ENCODE measurements at places on chromosomes 11 and 22.

DNA sequence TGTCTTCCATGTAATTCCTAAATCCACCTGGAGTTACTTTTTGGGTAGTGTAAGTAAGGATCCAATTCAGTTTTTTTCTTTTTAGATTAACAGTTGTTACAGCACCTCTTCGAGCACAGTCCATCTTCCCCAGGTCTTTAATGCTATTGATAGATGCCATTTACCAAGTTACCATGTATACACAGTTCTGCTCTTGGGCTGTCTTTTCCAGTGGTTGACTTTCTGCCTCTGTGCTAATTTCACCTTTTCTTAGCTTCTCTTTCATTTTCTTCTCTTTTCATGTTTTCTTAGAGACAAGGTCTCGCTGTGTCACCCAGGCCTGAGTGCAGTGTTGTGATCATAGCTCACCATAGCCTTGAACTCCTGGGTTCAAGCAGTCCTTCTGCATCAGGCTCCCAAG lies 12.0 kb downstream of the ATXN10 start:
- DNase-seq: no peak

GRCh38 chr11:85945788-85946187 lies 90.6 kb downstream of the CCDC83 start:
- DNase-seq: no peak

DNA sequence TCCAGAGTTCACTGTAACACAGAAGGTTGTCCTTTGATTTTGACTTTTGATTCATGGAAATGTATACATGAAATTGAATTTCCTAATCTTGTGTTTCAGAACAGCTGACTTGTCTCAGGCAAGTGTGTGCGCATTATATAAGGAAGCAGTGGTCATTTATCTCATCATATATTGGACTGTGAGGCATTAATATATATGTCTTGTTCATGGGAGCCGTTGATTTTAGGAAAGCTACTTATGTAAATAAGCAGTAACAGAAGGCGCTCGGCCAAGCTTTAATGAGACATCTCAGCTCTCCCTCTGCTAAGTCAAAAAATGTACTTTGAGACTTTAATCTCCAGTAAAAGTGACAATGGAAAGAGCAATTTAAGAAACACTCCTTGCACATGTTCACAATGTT lies 100.5 kb downstream of the PDHX start:
- no peak for DNase-seq

- no peak for DNase-seq
Observed at GRCh38 chr22:48974443-48975315, 853.0 kb downstream of the BRD1 start.

DNA sequence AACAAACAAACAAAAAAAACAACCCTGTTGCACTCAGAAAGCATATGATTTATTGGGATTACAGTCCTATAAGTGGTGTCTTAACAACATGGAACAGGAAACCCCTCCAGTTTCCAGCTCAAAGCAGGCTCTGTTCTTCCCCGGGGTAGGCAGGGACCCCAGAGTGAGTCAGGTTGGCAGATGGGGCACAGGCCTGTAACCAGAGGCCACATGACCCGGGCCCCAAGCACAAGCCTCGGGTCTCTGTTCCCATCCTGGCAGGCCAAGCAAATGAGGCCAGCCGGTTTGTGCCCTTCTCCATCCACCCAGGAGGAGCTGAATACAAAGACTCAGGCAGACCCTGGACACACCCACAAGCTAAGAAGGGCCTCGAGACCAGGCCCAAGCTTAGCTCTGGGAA lies 75.8 kb downstream of the NAT10 start:
- DNase-seq: no peak

- DNase-seq: no peak
Observed at GRCh38 chr11:1694846-1695547, 2.0 kb upstream of the KRTAP5-6 start.

DNA sequence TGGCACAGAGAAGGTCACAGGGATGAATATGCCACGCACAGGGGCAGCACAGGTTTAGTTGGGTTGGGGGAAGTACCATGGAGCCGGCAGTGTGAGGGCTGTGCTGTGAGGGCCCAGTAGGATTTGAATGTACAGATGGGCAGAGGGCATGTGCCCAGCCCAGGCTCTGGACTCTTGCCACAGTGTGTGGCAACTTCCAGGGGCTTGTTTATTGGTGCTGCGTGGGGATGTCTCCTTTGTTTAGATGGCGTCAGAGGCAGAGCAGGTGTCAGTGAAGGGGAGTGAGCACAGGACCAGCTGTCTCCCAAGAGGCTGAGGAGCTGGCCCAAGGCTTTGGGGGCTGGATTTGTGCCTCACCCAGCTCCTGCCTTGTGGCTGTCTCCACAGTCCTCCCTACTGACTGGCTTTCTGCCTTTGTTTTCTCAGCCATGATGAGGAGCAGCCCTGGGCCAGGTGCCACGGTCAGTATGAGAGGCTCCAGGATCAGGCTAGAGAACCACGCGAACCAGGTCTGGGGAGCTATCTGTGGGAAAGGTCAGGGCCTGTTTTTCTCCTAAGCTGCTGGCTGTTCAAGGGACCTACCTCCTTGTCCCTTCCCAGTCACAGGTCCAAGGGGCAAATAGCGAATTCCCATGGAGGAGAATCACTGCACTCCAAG lies 21.9 kb downstream of the SUN2 start:
- no peak for DNase-seq

- peak; percentile 1 for DNase-seq
Observed at GRCh38 chr22:38655519-38656255, 505 bp downstream of the FAM227A start.

- DNase-seq: no peak
Observed at GRCh38 chr22:28568099-28568498, 111.5 kb downstream of the TTC28 start.

GRCh38 chr11:130874955-130875531 lies 41.2 kb downstream of the SNX19 start:
- DNase-seq: no peak

DNA sequence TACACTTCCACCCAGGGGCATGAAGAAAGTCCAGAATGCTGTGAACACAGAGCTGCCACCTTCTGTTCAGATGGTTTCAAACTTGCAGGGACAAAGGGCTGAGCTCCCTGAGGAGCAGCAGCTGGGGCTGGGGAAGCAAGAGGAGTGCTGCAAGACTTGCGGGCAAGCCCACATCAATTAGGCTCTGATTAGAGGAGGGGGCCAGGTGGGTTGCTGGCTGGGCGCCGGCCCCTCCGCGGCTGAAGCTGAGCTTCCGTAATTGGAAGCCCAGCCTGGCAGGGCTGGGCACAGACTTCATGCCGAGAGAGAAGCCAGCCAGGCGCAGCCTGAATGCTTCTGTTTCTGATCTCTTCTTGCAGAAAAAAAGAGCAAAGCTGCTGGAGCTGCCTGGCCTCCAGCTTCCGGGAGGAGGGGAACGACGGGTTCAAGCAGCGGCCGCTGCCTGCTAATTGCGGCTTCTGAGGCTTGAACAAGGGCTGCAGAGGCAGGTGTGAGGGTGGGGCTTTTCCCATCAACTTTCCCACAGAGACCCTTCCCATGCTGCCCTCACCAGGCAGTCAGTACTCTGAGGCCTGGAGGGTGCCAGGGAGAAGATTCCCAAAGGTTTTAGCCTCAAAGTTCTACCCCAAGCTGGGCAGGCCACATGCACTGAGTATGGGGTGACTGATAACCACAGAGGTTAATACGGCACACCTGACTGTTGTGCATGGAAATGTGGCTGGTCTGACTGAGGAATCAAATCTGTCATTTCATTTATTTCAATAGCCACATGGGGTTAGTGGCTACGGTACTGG lies 91.1 kb upstream of the LMO1 start:
- no peak for DNase-seq

GRCh38 chr11:116725434-116726221 lies 47.2 kb downstream of the BUD13 start:
- peak; percentile 27 for DNase-seq

GRCh38 chr11:36027731-36028130 lies 83.9 kb downstream of the LDLRAD3 start:
- DNase-seq: no peak

All from GM04503 (cell line).